ENCODE measurements at places on chromosomes 3 and 15.

DNA sequence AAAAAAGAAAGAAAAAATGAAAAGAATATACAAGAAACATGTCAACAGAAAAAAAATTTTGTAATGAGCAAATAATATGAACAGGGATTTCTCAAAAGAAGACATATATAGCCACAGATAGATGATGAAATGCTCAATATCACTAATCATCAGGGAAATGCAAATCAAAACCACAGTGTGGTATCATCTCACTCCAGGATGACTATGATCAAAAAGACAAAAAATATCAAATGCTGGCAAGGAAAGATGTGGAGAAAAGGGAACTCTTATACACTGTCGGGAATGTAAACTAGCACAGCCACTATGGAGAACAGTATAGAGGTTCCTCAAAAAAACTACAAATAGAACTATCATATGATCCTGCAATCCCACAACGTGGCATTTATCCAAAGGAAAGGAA lies 94.1 kb downstream of the C3orf70 start:
- no peak for DNase-seq

- no peak for DNase-seq
Measured at GRCh38 chr3:194739498-194740284, 54.0 kb downstream of the FAM43A start.

GRCh38 chr3:38367779-38368178 lies 21.2 kb downstream of the XYLB start:
- no peak for DNase-seq

GRCh38 chr3:29429055-29429679 lies 148.3 kb downstream of the RBMS3 start:
- no peak for DNase-seq

- DNase-seq = no peak
Measured at GRCh38 chr15:41798607-41799487, 24.6 kb downstream of the MAPKBP1 start.

DNA sequence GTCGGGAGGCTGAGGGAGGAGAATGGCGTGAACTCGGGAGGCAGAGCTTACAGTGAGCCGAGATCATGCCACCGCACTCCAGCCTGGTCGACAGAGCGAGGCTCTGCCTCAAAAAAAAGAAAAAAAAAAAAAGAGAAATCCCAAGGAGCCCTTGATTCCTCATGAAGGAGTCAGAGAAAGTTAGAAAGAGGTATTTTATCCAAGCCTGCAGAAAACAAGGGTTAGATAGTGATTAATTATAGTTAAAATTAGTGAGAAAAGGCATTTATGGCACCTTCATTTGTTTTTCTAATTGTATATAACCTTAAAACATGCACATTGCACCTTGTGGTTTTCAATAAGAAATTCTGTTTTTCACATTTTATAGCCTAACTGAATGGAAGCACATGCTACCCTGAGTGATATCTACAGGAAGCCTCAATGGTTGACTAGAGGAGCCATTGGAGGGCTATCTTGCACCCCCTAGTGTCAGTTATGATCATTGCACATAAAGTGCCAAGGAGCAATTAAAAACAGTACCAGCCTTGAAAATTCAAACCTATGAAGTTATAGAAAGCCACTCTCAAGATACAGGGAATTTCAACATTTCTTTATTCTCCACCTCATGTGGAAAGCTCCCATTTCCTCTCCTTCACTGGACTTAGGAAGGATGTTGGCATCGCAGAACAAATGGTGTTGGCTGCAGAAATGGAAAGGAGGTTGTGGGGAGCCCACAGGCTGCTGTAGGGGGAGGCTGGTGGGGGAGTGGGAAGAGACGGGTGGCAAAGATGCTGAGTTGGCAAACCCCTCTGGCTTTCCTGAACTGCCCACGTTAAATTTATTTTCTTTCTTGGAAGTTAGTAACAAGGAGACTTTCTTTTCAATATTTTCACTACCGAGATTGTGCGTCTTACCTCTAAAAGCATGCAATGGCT lies 48.5 kb downstream of the ITGA11 start:
- DNase-seq = peak; percentile 36

DNA sequence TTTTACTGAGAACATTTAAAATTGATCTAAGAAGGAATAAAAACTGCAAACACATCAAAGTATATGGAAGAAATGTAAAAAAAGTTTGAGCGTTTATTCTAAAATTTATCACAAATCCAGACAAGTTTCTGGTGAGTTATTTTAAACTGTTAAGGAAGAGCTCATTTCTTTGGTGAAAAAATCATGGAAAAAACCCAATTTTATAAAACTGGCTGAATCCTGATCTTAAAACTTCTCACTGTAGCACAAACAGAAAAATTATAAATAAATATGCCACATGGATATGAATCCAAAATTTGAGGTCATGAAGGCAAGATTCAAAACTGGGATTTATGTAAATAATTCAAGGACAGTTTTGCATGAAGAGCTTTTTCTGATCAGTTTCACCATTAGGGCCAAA lies 205.1 kb upstream of the RGMA start:
- DNase-seq = no peak

- peak; percentile 28 for DNase-seq
Measured at GRCh38 chr3:190076601-190077394, 43.9 kb downstream of the P3H2 start.

DNA sequence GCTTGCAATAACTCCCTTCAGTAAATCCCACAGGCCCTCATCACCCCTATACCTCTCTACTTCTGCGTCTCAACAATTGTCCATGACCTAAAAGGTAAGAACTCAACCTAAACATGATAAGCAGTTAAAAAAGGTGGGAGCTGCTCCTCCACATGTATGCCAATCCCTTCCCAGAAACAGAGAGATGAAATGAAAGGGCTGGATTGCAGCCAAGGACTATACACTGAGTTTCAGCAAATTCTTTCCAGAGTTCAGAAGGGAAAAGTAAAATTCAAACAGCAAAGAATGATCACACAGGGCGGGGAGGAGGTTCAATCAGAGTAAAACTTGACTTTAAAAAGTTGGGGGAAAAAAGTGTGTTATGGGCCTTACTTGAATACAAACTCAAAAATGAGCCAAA lies 27.5 kb downstream of the PLOD2 start:
- no peak for DNase-seq

Measured in uterus (tissue), 4 donors.